Lower lobe of right lung (tissue), 2 donors: ENCODE measurements at places on chromosomes 7 and 10. TPM values are rescaled to one million over a fixed set of nuclear protein-coding genes. Genes with fewer than 3 reads are reported as not detected.
A peak's percentile ranks its signal among the peaks of the same experiment; 100 is the strongest.

The COPG2 gene
- total RNA-seq, result 16.9 TPM

- no peaks in the 10 kb centered on the region for H3K4me1 ChIP-seq
- DNase-seq, result no peak
- H3K36me3 ChIP-seq, result no peaks in the 10 kb centered on the region
- H3K27me3 ChIP-seq, result no peaks in the 10 kb centered on the region
- no peak overlapping the region for H3K4me3 ChIP-seq
Measured at GRCh38 chr7:137254766-137255165, 88.8 kb downstream of the PTN start.

The KIF11 gene
- total RNA-seq, result 1.8 TPM

GRCh38 chr7:95088536-95089215 is 181.3 kb downstream of the PPP1R9A start:
- no peaks in the 10 kb centered on the region for H3K27me3 ChIP-seq
- no peaks in the 10 kb centered on the region for H3K36me3 ChIP-seq
- no peaks in the 10 kb centered on the region for H3K4me1 ChIP-seq
- no peak overlapping the region for H3K4me3 ChIP-seq
- H3K27ac ChIP-seq, result no peak overlapping the region

DNA sequence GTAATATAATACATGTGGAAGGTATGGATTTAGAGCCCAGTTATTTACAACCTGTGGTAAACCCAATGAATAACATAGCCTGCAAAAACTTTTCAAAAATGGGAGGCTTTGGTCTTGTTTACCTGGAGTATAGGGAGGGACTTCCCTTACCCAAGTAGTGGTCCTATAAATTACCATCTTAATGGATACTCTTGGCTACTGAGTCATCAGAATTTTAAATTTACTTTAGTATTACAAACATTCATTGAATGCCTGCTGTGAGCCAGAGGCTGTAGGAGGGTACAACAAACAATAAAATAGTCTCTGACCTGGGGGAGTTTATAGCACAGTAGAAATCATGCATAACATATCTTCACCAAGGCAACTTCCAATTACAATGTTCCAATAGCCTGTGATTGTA is 365.1 kb downstream of the BBS9 start:
- H3K27ac ChIP-seq, result no peak overlapping the region
- H3K27me3 ChIP-seq, result no peaks in the 10 kb centered on the region
- no peak for DNase-seq

DNA sequence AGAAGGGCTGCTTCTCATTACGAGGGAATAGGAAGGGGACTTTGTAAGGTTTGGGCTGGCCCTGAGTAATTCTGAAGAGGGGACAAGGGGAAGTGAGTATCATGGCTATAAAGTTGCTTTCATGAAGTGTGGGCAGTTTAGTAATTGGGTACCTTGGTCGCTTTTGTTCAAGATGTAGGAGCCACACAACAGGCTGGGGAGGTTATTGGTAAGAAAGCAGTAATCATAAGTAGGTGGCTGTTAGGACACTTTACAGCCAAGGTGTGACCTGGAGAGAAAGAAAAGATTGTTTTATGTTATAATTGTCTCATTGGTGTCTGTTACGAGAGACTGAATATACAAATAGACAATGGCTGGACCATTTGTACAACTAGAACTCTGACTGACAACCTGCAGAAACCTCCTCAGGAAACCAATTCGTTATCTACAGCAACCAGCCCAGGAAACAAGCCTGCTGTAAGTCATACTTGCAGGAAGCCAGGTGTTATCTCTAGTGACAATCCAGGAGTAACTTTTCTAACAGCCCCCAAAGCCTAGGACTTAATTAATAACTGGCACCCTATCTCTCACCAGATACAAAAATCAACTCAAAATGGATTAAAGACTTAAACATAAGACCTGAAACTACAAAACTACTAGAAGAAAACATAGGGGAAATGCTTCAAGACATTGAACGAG is 5.0 kb upstream of the CCM2 start:
- no peaks in the 10 kb centered on the region for H3K36me3 ChIP-seq
- peaks cover 6% of the 10 kb centered on the region for H3K4me1 ChIP-seq
- no peak overlapping the region for H3K27ac ChIP-seq
- no peaks in the 10 kb centered on the region for H3K27me3 ChIP-seq

The DDC gene
- total RNA-seq, result 3.0 TPM

- H3K36me3 ChIP-seq, result no peaks in the 10 kb centered on the region
- no peak for DNase-seq
- no peak overlapping the region for H3K4me3 ChIP-seq
- no peaks in the 10 kb centered on the region for H3K4me1 ChIP-seq
- H3K27ac ChIP-seq, result no peak overlapping the region
Measured at GRCh38 chr7:98753989-98754479, 115.8 kb downstream of the TMEM130 start.

- DNase-seq, result no peak
- H3K4me3 ChIP-seq, result no peak overlapping the region
- H3K36me3 ChIP-seq, result no peaks in the 10 kb centered on the region
- H3K27me3 ChIP-seq, result no peaks in the 10 kb centered on the region
Measured at GRCh38 chr10:115003396-115003795, 65.4 kb downstream of the TRUB1 start.

- DNase-seq, result peak; percentile 60
- peak overlapping the region; percentile 83 for H3K27ac ChIP-seq
- no peaks in the 10 kb centered on the region for H3K27me3 ChIP-seq
- peak overlapping the region; percentile 78 for H3K4me3 ChIP-seq
- peaks cover 26% of the 10 kb centered on the region for H3K36me3 ChIP-seq
Measured at GRCh38 chr10:5888843-5889623, 660 bp downstream of the ANKRD16 start.

DNA sequence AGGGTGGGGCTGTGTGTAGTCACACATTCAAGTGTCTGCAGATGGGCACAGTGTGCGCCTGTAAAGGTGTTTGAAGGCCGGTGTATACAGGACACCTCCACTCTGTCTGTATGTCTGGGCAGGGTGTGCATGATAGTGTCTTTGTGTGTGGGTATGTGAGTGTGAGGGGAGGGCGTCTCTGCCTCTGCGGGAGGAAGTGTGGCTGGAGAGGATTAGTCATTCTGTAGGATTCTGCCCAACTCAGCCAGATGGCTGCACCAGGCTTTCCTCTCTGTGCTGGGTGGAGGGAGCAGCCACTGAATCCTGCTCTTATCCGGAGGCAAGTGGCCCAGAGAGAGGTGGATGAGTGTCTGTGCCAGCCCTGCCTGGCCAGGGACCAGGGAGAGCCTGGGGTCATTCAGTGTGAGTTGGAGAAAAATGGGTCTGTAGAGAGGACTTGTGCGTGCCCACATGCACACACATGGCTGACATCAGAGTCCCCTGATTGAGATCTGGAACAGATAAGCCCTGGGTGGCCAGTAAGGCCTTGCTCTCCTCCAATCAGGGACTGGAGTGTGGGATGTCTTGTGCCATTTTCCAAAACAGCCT is 1.7 kb downstream of the SFXN3 start:
- H3K36me3 ChIP-seq, result peaks cover 33% of the 10 kb centered on the region
- H3K27me3 ChIP-seq, result no peaks in the 10 kb centered on the region
- H3K27ac ChIP-seq, result peak overlapping the region; percentile 99
- peak overlapping the region; percentile 83 for H3K4me3 ChIP-seq

DNA sequence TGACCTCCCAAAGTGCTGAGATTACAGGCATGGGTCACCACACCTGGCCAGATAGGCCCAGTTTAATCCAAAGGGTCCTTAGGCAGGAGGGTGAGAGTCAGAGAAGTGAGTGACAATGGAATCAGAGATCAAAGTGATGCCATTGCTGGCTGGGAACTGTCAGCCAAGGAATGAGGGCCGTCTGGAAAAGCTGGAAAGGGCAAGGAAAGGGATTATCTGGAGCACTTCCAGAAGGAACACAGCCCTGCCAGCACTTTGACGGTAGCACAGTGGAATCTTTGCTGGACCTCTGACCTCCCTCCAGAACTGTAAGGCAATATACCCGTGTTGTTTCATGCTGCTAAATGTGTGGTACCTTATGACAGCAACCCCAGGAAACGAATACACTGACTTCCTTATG is 11.3 kb upstream of the TAS2R40 start:
- DNase-seq, result no peak
- H3K27ac ChIP-seq, result no peak overlapping the region
- H3K4me3 ChIP-seq, result no peak overlapping the region
- peaks cover 6% of the 10 kb centered on the region for H3K27me3 ChIP-seq
- H3K36me3 ChIP-seq, result no peaks in the 10 kb centered on the region
- peaks cover 8% of the 10 kb centered on the region for H3K4me1 ChIP-seq

DNA sequence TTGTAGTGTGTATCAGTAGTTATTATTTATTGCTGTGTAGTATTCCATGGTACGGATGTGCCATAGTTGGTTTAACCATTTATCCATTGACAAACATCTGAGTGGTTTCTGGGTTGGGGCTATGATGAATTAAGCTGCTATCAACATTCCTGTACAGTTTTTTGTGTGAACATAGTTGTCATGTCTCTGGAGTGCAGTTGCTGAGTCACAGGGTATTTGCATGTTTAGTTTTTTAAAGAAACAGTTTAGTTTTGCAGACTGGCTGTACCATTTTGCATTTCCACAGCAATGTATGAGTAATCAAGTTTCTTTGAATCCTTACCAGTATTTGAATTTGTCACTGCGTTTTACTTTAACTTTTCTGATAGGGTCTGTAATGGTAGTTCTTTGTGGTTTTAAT is 516.7 kb upstream of the CELF2 start:
- H3K36me3 ChIP-seq, result no peaks in the 10 kb centered on the region
- no peak overlapping the region for H3K4me3 ChIP-seq
- H3K27me3 ChIP-seq, result no peaks in the 10 kb centered on the region
- no peak for DNase-seq
- no peak overlapping the region for H3K27ac ChIP-seq

DNA sequence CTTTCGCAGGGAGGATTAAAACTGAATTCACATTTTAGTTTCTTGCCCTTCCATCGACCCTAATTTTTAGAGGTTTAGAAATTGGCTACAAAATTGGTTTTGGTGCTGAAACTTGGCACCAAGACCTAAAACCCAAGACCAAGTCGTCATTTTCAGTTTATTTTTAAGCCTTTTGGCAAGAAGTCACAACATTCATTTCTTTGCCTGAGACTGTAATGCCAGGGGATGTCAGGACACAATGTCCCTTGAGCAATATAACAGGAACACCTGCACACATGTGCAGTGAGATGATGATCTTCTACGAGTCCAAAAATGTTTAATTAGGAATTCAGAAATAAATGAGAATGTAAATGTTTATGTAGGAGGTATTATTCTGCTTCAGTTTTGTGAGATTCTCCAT is 335.4 kb upstream of the ANKRD30A start:
- no peak for DNase-seq
- no peaks in the 10 kb centered on the region for H3K27me3 ChIP-seq
- no peaks in the 10 kb centered on the region for H3K36me3 ChIP-seq
- H3K4me1 ChIP-seq, result no peaks in the 10 kb centered on the region
- H3K27ac ChIP-seq, result no peak overlapping the region
- H3K4me3 ChIP-seq, result no peak overlapping the region

DNA sequence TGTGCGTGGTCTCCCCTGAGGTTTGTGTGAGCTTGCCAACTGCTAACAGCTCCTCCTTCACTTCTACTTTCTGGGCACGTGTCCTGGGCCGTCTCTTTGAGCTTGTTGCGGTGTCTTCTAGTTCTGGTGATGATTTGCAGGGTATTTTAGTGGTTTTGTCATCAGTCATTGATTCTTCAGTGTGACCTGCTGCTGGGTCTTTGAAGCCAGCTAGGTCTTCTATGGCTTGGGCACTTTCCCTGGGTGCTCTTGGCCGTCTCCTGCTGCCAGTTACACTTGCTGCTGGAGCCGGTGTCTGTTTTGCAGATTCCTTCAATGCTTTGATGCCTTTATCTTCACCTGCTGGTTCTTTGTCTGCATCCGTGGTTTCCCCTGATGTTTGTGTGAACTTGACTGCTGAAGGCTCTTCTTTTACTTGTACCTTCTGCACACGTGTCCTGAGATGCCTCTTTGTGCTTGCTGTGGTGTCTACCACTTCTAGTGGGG is 23.0 kb downstream of the MKI67 start:
- H3K36me3 ChIP-seq, result no peaks in the 10 kb centered on the region
- no peaks in the 10 kb centered on the region for H3K4me1 ChIP-seq
- no peak for DNase-seq

GRCh38 chr7:46633630-46634240 is 712.7 kb upstream of the IGFBP3 start:
- H3K4me1 ChIP-seq, result no peaks in the 10 kb centered on the region
- no peaks in the 10 kb centered on the region for H3K36me3 ChIP-seq
- no peak overlapping the region for H3K4me3 ChIP-seq
- H3K27ac ChIP-seq, result no peak overlapping the region
- H3K27me3 ChIP-seq, result no peaks in the 10 kb centered on the region

DNA sequence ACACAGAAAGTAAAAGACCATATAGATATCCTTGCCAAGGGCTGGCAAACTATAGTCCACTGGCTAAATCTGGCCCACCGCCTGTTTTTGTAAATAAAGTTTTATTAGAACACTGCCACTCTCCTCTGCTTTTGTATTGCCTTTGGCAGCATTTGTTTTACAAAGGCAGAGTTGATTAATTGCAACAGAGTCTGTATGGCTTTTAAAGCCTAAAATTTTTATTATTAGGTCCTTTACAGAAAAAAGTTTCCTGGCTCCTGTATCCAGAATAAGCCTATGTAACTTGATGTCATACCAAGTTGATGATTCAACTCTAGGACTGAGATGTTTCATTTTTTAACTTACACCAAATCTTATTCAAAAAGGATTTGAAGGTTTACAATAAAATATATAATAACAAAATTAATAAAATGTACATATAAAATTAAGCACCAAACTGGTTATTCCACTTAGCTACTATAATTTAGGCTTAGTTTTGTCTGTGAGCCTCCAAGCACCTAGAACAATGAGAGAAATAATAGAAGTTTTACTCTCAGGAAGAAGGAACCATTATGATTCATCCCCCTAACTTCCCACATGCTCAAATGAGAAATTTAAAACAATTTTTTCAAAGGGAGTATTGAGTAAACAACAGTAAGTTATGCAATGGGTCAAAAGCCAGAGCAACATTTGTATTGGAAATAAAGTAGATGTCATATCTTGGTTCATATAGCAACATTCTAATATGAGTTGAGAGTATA is 31.9 kb downstream of the CPED1 start:
- peaks cover 42% of the 10 kb centered on the region for H3K4me1 ChIP-seq
- H3K36me3 ChIP-seq, result no peaks in the 10 kb centered on the region
- H3K4me3 ChIP-seq, result no peak overlapping the region
- no peak overlapping the region for H3K27ac ChIP-seq
- DNase-seq, result no peak
- H3K27me3 ChIP-seq, result no peaks in the 10 kb centered on the region

DNA sequence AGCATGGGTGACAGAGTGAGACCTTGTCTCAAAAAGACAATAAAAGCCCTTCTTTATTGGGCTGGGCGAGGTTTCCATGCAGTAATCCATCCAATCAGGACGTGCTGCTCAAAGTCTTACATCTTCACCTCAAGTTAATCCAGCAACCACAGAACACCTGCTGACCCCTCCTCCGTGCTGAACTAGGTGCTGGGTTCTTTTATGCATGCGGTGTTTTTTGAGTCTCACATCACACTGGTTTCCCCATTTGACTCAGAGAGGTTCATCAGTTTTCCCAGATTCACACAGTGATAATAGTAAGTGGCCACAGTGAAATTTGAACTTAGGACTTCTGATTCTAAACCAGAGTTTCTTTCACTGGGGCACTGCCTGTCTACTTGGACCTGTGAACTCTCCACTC is 58.3 kb upstream of the GTF2I start:
- H3K4me3 ChIP-seq, result no peak overlapping the region
- DNase-seq, result no peak
- H3K27me3 ChIP-seq, result no peaks in the 10 kb centered on the region
- H3K36me3 ChIP-seq, result peaks cover 30% of the 10 kb centered on the region

GRCh38 chr7:149422914-149423301 is 38.0 kb downstream of the ZNF777 start:
- no peaks in the 10 kb centered on the region for H3K27me3 ChIP-seq
- peak overlapping the region; percentile 71 for H3K27ac ChIP-seq
- peak; percentile 61 for DNase-seq
- peak overlapping the region; percentile 61 for H3K4me3 ChIP-seq
- H3K4me1 ChIP-seq, result peaks cover 17% of the 10 kb centered on the region
- H3K36me3 ChIP-seq, result no peaks in the 10 kb centered on the region
